Hematopoietic multipotent progenitor cell treated with erythropoietin and hydrocortisone succinate and interleukin-3 and kit ligand, for 4 days (in vitro differentiated cells): ENCODE measurements at places on chromosomes 13 and 19.

- no peak for DNase-seq
These were observed 233.6 kb downstream of the PCDH9 start for GRCh38 chr13:66996503-66996902.

GRCh38 chr13:30049692-30050091, 199.3 kb upstream of the UBL3 start:
- DNase-seq = peak; percentile 61

GRCh38 chr13:51923983-51924539, 62.3 kb downstream of the CCDC70 start:
- DNase-seq = peak; percentile 66

DNA sequence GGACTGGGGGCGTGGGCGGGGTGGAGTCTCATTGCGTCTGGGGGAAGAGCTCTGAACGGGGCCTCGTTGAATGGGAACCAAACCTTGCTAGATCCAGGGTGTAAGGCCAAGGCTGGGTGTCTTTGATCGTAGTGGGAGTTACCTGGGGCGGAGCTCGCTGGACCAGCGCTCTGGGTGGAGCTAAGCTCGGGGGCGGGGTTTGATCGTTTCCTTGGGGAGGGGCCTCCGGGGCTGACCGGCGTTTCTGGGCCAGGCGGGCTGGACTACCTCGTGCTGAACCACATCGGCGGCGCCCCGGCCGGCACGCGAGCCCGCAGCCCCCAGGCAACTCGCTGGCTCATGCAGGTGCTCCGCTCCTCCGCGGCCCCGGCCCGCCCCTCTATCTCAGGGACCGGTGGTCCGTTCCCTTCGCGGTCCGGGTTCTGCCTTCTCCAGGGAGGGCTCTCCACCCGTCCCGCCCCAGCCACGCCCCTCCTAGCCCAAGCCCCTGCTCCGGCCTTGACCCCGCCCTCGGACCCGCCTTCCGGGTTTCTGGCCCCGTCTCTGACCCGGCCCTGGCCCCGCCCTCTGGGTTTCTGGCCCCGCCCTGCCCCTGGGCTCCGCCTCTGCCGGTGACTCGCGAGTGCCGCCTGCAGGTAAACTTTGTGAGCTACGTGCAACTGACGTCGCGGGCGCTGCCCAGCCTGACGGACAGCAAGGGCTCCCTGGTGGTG, 3.3 kb upstream of the RPL36 start:
- DNase-seq = peak; percentile 99

DNA sequence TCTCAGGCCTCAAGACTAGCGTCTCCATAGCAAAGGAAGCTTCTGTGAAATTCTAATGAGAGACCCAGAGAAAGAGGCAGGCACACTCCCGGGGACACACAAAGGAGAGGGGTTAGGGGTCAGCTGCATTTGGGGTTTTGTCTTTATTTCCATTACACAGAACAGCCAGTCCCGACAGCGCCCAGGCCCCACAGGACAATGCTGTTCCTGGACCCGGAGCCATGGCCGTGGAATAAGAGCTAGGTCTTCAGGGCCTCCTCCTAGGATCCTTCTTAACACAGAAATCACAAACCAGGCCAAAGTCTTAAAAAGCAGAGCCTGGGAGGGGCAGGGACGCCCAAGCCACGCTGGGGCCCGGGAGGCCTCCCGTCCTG, 22.8 kb downstream of the KCTD15 start:
- no peak for DNase-seq

GRCh38 chr13:40536443-40537113, 129.9 kb downstream of the FOXO1 start:
- DNase-seq = no peak

GRCh38 chr13:90806892-90807291, 540.6 kb upstream of the MIR17HG start:
- no peak for DNase-seq

GRCh38 chr19:46221981-46222610, 7.4 kb upstream of the IGFL1 start:
- DNase-seq = no peak

DNA sequence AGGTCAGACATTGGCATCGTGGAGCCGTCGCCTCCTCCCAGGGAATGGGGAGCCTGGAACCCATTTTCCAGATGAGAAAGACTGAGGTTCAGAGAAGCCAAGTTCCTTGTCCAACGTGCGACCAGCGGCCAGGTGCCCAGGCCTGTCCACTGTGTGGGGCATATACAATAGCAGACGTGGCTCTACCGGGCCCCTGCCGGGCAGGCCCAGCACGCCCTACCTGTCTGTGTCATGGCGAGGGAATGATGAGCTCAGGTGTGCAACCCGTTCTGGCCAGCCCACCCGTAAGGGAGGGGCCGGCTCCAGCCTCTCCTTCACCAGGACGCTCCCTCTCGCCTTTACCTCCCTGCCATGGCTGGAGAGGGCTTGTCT, 837 bp downstream of the GNA15 start:
- no peak for DNase-seq
